CD4-positive, alpha-beta T cell treated with Interleukin-2 at 100 ng/mL for 4 hours (primary cell): ENCODE measurements at places on chromosomes 5 and 9.

DNA sequence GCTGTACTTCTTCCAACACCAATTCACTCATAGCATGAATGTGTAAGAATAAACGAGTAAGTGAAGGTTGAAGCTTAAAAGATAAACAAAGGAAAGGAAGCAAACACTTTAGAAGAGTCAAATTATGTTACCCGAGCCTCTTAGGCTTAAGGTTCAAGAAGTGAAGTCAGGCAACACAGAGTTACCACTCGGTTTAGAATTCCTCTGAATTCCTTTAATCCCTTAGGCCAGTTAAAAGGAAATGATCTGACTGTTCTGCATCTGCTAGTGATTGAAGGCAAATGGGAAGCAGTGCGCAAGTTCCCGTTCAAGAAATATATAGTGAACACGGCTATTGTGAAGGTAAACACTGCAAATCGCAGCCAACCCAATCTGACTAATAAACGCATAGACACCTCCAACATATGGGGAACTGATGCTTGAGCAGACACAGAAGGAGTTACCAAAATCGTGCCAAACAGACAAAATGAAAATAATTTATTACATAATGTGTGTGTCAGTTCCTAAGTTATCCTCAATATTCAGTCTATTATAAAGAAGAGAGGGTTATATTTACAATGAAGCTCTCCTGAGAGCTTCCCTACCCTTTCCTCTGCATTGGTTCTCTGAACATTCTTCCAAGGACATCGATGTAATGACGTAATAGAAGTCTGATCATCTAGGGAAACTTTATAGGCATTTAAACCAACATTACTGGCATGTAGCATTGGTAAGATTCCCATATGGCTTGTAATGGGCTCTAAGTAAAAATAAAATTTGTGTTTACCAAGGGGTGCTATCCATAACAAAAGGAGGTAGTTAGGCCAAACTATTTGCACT is 837.1 kb upstream of the ZNF608 start:
- DNase-seq, result no peak

DNA sequence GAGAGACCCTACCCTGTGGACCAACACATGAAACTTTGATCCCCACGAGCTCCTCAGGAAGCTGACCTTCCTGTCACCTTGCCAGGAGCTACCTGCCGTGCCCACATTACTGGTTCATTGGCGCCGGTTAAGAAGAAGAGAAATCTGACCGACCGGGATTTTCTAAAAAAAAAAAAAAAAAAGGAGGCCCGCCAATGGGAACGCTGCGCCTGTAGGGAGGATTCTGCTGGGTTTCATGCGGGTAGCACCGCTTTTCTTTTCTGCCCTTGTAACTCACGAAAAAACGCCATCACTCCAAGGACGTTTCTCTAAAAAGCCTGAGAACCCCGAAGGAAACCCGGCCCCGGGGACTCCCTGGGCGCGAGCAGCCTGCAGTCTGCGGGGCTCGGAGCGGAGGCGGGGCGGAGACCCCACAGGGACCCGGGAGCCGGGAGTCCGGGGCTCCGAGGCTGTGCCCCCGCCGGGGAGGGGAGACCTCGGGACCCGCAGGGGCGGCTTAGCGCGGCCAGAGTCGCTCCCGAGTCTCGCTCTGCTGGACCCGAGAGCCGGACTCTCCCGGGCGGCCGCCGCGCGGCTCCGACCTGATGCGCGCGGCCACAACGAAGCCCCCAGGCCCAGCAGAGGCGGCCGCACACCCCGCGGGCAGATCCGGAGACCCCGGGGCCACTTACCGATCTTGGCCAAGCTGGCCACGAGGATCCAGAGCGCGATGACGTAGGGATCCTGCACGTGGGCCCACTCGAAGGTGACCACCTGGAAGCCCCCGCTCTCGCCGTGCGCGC is 617 bp downstream of the SLC9A3 start:
- DNase-seq, result no peak

- DNase-seq, result no peak
Observed at GRCh38 chr9:36018891-36019720, 17.6 kb upstream of the RECK start.

DNA sequence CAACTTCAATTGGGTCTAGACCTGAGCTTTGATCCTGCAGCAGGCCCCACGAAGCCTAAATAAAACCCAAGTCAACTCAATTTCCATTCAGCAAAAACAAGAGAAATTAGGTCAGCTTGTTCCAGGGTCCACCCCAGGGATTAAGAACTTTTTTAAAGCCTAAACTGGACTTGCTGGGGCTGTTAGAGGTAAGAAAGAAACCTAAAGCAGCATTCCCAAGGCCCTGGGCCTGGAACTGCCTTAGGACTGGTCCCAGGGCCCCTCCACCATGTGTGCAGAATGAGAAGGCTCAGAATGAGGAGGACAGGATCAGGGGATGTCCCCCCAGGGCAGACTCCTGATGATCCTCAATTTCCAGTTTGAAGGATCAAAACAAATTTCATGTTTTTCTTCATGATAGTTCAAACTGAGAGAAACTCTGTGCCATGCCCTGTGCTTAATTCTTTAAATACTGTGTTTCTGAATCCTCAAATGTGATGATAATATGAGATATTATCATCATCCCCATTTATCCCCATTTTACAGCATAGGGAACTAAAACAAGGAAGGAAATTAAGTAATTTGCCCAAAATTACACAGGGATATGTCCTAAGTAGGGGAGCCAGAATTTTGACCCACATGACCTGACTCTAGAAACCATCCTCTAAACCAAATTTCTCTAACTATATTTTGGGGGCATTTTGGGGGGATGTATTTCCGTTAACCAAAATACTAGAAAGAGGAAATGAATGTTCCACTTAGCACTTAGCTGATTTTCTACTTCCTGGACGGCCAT is 64.5 kb downstream of the DENND1A start:
- no peak for DNase-seq

DNA sequence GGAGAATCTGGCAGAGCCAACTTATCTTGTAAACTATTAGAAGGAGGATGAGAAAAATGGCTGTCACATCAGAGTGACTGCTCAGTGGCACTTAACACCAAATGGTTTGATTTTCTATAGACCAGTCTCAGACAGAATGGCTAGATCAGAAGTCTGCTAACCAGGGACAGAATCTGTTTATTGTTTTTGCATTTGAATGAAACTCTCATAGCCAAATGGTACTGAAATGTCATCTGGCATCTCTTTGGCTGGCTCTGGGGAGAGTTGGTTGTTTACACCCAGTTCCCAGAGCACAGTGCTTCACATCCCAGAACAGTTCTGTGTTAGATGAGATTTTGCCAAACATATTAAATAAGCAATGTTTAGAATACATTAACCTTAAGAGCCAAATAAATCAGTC is 106.6 kb upstream of the HMHB1 start:
- no peak for DNase-seq

DNA sequence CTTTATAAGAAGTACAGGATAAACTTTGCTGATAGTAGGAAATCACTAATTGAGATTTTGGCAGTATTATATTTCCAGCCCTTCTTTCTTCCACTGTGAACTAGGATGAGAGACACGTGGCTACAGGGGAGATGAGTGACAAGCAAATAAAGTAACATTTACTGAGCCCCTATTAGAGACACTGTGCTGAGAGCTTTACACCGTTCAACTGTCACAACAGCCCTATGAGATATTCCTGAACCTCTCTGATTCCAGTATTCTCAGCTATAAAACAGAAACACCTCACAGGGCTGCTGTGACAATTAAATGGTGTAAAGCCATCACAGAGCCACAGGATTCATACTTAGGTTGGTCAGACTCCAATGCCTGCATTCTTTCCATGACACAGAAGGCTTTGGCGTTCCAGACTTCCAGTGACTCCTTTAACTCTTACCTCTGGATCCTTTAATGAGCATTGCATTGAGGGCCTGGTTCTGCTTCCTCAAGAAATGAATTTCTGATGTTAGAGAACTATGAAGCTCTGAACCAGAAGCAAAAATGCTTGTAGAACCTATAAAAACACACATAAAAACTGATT is 169.0 kb downstream of the CDK5RAP2 start:
- no peak for DNase-seq

GRCh38 chr5:180313677-180314505 is 22.0 kb upstream of the MAPK9 start:
- DNase-seq, result peak; percentile 35
